ENCODE measurements at places on chromosomes 16 and 17.

DNA sequence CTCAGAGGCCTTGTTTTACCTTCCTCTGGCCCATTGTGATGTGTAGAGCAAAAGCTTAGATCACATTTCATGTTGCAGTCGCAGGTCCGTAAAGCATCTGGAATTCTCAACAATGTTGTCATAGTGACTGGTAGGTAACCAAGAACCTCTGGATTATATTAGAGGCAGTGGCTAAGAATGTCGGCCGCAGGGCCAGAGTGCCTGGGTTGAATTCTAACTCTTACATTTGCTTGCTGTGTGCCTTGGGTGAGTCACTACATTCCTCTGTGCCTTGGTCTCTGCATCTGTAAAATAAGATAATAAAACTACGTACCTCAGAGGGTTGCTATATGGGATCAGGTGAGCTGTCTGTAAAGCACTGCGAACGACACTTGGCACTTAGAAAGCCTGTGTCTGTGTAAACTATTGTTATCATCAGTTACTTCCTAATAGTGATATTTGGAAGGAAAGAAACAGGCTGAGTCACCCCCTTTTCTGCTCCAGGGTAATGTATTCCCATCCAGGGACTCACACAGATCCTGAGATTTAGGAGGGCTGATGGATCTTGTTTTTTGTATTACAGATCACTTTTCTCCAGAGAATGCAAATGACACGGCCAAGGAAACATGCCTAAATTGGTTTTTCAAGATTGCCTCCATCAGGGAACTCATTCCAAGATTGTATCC lies 52.2 kb downstream of the VPS35L start:
- no peak for DNase-seq

DNA sequence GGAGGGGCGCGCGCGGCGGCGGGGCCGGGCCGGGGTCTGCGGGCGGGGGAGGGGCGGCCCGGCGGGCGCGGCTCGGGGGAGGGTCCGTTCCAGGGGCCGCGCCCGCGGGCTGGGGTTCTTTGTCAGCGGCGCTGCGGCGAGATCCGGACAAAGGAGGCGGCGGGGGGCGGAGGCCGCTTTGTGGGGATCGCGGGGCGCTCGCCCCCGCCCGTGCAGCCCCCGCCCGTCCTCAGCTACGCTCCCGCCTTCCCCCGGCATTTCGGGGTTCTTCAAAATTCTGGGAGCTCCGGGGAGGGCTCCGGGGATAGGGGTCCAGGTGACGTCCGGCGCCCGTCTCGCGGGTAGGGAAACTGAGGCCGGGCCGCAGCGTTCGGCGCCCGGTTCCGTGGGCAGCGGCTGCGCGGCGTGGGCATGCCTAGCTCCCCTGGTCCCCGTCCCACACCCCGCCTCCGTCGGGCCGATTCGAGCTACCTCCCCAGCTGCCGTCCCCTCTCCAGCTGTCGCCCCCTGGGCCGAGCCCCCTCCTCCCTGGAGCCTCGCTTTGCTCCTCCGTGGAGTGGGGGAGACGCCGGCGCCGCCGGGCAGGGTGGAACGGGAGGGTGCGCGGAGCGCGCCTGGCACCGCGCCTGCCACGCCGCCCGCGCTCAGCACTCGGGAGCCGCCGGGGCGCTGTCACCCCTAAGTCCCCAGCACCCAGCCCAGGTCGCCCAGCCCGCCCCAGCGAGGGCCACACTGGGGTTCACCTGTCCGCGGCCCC lies 546 bp downstream of the SNN start:
- DNase-seq: no peak

- DNase-seq: no peak
Measured at GRCh38 chr17:45225964-45226530, 4.4 kb downstream of the FMNL1 start.

DNA sequence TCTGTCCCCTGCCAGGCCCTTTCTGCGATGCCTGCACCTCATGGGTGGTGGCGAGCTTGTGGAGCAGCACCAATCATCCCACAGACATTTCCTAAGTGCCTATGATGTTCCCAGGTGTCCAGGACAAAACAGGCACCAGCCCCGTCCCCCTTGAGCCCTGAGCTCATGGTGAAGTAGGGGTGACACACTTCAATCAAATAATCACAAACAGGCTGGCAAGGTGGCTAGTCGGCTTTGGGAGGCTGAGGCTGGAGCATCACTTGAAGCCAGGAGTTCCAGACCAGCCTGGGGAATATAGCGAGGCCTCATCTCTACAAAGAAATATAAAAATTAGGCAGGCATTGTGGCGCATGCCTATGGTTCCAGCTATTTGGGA lies 748 bp upstream of the PRSS8 start:
- no peak for DNase-seq

GRCh38 chr16:67762385-67762784 lies 43.3 kb upstream of the GFOD2 start:
- DNase-seq: no peak

- no peak for DNase-seq
Measured at GRCh38 chr17:32192379-32192778, 50.1 kb downstream of the RHOT1 start.

GRCh38 chr16:65783709-65784474 lies 582.6 kb upstream of the CDH5 start:
- DNase-seq: no peak

DNA sequence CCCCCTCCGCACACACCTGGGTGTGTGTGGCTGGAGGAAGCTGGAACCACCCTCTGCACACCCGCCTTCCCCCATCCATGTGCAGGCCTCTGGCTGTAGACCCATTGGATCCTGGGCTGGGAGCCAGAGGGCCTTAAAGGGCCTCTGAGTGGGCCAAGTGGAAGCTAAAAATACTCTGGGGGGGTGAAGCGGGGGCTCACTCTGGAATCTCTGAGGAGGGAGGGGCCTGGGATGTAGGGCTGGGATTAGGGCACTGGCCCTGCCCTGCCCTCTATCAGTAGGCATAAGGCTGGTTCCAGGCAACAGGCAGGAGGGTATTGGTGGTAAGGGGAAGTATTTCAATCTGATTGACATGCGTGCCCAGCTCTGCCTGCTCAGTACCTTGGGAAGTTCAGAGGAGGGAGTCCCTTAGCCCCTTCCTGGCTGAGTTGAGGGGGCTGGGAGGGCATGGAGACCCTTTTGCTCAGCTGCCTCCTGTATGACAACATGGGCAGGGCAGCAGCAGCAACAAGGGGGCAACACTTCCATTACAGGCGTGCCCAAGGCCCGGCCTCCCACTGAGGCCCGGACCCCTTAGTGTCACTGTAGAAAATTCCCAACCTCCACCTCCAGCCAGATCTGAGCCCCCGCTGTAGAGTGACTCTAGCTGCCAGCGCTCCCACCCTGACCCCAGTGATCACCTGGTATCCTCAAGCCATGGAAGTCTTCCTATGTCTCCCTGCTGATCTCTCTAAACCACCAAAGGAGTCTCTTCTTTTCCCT lies 5.2 kb downstream of the ITGA3 start:
- DNase-seq: no peak

GRCh38 chr17:48704361-48705248 lies 17.7 kb downstream of the PRAC1 start:
- DNase-seq: no peak

- DNase-seq: no peak
Measured at GRCh38 chr16:23987443-23987842, 151.7 kb downstream of the PRKCB start.

DNA sequence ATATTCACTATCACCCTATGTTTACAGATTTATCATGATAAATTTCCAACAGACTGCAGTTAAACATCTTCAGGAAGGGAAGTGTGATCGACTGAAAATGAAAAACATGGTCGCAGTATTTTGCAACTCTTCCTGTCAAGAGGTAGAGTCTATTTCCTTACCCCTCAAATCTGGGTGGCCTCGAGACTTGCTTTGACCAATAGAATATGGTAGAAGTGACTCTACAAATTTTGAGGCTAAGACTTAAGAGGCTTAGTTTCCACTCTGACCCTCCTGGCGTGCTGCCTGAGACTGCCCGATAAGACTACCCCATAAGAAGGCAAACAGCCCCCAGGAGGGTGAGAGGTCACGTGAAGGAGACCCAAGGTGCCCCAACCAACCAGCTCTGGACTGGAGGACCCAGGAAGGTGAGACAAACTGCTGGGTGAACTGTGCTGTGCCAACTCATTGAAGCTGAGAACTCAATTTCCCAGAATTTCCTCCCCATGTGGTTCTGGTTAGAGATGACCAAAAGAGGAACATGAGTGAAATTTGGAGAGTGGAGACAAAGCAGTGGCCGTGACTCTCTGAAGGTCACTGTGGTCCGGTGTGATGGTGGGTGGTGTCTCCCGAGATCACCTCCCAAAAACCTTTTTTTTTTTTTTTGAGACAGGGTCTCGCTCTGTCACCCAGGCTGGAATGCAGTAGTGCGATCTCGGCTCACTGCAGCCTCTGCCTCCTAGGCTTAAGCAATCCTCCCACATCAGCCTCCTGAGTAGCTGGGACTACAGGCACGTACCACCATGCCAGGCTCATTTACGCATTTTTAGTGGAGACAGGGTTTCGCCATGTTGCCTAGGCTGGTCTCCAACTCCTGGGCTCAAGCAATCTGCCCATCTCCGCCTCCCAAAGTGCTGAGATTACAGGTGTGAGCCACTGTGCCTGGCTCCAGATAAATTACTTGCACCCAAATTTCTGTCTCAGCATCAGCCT lies 38.2 kb upstream of the LITAF start:
- DNase-seq: no peak

DNA sequence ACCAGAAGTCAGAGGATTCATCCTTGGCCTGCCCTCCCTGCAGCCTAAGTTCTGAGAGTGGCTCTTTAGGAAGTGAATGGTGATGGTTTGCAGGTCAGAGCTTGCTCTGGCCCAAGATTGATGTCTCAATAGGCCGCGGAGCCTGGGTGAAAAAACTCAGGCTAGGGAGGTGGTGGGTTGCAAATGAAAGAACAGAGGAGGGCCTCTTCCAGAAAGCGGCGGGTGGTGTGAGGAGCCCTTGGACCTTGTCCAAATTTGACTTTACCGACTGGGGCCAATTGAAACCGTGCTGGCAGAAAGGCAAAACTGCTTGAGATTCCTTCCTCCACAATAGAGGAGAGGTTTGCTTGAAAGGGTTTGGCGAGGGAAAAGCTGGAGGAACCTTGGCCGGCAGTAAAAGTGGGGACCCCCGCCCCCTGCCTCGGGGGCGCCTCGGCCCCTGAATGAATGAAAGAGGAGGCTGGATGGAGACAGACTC lies 331.3 kb downstream of the SEC14L1 start:
- no peak for DNase-seq

- DNase-seq: no peak
Measured at GRCh38 chr16:78543023-78543422, 443.6 kb downstream of the WWOX start.

- no peak for DNase-seq
Measured at GRCh38 chr17:76843703-76844484, 24.3 kb upstream of the MGAT5B start.

- no peak for DNase-seq
Measured at GRCh38 chr17:74296548-74296936, 22.5 kb downstream of the DNAI2 start.

DNA sequence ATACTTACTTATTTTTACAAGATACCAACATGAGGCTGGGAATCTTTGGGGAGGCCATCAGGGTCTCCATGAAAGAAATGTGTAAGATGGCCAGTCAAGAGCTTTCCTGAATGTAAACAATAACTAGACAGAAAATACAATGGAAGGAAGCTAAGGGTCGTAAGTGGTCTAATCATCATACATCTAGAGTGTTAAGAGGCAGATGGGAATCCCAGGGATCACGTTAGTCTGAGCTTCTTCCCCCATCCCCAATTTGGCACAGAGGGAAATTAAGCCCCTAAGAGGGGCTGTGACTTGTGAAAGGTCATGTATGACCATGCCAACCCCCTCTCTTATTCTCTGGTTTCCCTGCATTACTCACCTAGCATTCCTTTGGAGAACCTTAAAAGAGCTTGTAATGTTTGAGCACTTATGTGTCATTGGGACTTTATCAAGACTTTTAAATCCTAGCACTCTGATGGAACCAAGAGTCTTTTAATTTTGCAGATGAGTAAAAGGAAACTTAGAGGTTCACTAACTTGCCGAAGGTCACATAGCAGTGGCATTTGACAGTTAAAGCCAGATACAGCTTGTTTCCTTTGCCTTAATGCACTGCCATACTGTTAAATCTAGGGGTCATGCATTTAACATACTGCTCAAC lies 46.1 kb downstream of the DCUN1D3 start:
- no peak for DNase-seq

DNA sequence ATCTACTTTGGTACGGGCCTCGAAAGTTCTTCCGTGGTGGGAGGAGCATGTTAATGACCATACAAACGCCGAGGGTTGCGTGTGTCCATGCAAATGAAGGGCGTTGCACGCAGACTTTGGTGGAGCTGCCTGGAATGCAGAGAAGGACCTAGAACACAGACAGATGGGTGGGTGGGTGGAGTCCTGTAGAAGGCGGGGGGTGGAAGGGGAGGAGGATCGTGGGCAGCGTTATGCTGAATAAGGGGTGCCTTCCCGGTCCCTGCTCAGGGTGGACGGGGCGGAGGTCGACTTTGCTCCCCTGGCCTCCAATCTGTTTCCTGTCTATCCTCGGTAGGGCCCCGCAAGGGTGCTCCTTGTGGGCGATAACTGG lies 795 bp upstream of the PAQR4 start:
- no peak for DNase-seq

DNA sequence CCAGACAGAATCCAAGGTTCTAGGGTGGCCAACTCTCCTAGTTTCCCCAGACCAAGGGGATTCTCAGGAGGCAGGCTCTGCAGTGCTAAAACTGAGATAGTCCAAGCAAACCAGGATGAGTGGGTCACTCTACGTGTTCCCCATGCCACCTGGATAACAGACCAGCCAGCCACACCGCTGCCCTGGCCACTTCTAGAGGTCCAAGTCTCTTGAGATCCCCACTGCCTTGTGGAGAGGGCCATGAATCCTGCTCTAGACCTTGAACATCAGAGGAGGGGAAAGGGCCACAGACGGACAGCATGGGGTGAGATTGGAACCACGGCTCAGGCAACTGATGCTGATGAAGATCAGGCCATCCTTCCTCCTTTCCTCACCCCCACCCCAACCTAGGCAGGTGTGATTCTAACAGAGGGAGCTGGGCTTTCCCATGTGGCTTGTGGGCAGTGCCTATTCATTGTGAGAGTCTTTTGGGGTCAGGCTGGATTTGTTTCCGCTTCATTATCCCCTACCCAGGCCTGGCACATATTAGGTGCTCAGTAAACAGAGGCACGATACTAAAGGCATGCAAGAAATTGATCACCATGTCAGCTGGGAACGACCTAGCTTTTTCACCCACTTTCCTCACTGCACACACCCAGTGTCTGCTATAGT lies 16.8 kb upstream of the TVP23A start:
- no peak for DNase-seq

- no peak for DNase-seq
Measured at GRCh38 chr17:72121164-72122009, 567 bp downstream of the SOX9 start.

- DNase-seq: no peak
Measured at GRCh38 chr17:76050538-76051467, 21.5 kb downstream of the SRP68 start.

DNA sequence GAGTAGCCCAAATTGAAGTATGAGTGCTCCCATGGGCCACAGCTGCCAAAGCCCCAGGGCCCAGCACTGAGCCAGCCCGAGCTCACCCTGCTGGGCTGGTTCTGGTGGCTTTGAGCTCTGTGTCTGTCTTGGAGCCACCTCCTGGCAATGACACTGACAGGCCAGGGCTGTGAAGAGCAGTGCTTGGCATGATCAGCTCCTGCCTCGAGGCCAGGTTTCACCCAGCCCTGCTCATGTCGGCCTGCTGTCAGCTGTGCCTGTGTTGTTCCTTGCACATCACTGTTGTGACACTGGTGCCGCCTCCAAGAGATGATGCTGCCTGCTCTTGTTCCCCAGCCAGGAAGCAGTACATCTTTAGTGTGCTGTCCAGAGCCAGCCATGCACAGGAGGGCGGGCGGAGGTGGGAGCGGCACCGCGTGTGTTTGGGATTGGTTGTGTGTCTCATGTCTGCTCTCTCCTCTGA lies 26.0 kb downstream of the PLD6 start:
- DNase-seq: no peak

- DNase-seq: no peak
Measured at GRCh38 chr16:56864960-56865359, at the start of gene SLC12A3. SLC12A3 (plus strand) TSS chr16:56865207; CDS start chr16:56865236, 29 bp downstream.
